ENCODE measurements at places on chromosomes 7 and 10.

GRCh38 chr7:31102973-31103850, 51.1 kb downstream of the ADCYAP1R1 start:
- no peaks in the 10 kb centered on the region for H3K36me3 ChIP-seq
- no peak for DNase-seq
- no peaks in the 10 kb centered on the region for H3K27me3 ChIP-seq
- H3K4me1 ChIP-seq = no peaks in the 10 kb centered on the region

GRCh38 chr10:16258291-16259040, 178.3 kb upstream of the PTER start:
- no peaks in the 10 kb centered on the region for H3K36me3 ChIP-seq
- H3K27ac ChIP-seq = no peak overlapping the region

DNA sequence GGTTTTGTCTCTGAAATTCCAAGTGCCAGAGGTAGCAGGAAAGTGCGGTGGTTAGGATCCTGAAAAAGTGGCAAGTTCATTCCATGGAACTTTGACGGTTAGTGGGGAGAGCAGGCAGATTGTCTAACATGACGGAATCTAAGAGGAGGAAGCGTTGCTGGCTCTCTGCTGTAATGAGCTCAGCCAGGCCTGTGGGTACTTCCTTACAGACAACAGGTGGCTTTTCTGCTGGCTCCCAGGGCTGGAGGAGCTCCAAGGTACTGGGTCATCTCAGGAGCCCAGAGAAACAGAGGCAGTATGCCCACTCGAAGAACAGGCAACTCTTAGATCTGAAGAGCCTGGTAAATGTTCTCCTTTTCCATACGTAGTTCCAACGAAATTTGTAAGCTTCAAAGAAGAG, 3.1 kb upstream of the AIFM2 start:
- no peaks in the 10 kb centered on the region for H3K36me3 ChIP-seq
- H3K4me1 ChIP-seq = peaks cover 35% of the 10 kb centered on the region
- no peaks in the 10 kb centered on the region for H3K27me3 ChIP-seq
- H3K4me3 ChIP-seq = no peak overlapping the region
- peak overlapping the region; percentile 76 for H3K27ac ChIP-seq
- DNase-seq = peak; percentile 92

DNA sequence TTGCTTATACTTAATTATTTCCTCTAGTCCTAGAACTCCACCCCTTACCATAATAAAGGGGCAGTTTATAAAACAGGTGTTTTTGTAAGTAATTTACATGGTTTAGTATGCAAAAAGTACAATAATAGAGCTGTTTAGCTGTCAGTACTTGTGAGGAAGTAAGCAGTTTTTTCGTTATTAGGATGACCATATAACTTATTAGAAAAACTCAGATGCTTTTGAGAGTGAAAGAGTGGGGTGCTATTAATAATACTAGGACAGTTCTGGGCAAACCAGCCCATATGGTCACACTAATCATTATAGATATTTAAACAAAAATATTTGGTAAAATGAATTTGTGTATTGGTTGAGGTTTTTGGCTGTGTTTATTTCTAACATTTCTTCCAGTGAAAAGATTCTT, 201.9 kb upstream of the KAT6B start:
- no peak for DNase-seq
- no peaks in the 10 kb centered on the region for H3K27me3 ChIP-seq
- H3K27ac ChIP-seq = no peak overlapping the region

GRCh38 chr10:14758994-14759664, 15.6 kb downstream of the FAM107B start:
- no peaks in the 10 kb centered on the region for H3K36me3 ChIP-seq
- H3K4me1 ChIP-seq = no peaks in the 10 kb centered on the region
- no peak overlapping the region for H3K27ac ChIP-seq

DNA sequence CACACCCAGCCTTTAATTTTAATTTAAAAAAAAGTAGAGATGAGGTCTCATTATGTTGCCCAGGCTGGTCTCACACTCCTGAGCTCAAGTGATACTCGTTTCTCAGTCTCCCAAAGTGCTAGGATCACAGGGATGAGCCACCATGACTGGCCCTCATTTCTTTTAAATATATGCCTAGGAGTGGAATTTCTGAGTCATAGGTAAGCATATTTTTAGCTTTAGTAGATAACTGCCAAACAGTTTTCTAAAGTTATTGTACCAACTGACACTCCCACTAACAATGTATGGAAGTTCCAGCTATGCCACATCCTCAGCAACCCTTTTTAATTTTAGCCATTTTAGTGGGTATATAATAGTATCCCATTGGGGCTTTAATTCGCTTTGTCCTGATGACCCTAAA, 13.8 kb upstream of the PPIF start:
- DNase-seq = no peak
- H3K27me3 ChIP-seq = no peaks in the 10 kb centered on the region
- peaks cover 4% of the 10 kb centered on the region for H3K4me1 ChIP-seq
- H3K4me3 ChIP-seq = no peak overlapping the region

GRCh38 chr7:126608339-126608776, 644.4 kb downstream of the GRM8 start:
- no peak overlapping the region for H3K27ac ChIP-seq
- no peaks in the 10 kb centered on the region for H3K4me1 ChIP-seq
- H3K36me3 ChIP-seq = no peaks in the 10 kb centered on the region
- no peaks in the 10 kb centered on the region for H3K27me3 ChIP-seq
- DNase-seq = no peak
- no peak overlapping the region for H3K4me3 ChIP-seq

DNA sequence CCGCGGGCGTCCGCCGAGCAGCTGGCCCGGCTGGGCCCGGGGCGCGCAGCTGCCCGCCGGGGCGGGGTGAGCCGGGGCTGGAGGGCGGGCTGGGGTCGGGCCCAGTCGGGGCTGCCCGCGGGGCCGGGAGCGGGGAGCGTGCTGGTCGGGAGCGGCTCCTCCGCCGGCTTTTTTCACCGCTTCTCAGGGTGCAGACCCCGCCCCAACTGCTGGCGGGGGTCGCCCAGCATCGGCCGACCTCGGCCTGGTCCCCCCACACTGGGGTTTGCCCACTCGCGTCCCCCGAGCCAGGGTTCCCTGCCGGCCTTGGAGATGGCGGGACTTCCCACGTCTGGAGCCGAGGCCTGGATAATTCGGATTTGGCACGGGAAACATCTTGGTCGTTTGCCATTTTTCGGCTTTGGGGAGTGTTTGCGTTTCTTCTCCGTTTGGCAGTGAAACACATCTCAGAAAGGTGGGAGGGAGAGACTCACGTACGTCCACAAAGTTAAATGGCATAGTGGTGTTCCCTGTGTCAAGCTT, 432 bp downstream of the TMEM248 start:
- H3K4me3 ChIP-seq = peak overlapping the region; percentile 93
- no peaks in the 10 kb centered on the region for H3K36me3 ChIP-seq
- peak overlapping the region; percentile 86 for H3K27ac ChIP-seq
- DNase-seq = no peak
- H3K4me1 ChIP-seq = peaks cover 44% of the 10 kb centered on the region

DNA sequence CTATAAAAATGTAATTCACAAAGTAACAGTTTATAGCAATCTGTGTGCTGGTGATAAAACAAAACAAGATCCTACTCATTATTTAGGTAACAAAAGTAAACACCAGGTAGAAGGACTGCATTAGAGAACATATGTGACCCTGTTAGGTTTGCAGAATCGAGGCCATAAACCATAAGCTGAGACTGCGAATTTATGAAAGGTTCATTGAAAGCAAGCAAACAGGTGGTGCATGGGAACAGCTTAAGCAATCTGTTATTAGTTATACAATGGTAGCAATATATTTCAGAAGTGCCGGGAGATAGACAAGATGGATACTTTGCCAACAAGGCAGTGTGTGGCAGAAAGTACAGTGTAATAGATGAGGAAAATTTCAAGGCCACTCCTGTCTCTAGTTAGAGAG, 23.5 kb upstream of the FAM133B start:
- no peaks in the 10 kb centered on the region for H3K36me3 ChIP-seq
- H3K4me3 ChIP-seq = no peak overlapping the region
- H3K27me3 ChIP-seq = no peaks in the 10 kb centered on the region
- DNase-seq = no peak
- no peak overlapping the region for H3K27ac ChIP-seq

DNA sequence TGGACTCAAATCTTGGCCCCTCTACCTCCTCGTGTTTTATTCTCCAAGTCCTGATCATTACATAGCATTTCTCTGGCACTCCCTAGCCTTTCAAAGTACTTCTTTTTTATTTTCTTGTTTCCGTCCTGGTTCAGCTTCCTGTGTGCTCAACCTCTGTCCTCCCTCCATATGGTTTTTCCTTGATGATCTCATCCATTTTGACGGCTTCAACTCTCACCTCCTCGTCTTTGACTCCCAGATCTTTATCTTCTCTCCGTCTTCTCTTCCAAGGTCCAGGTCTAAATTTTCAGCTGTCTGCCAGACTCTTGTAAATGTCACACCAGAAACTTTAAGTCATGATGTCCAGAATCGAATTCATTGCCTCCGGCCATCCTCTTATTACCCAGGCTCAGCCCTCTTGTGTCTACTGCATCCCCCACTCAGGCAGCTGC, 23.3 kb upstream of the GFRA1 start:
- DNase-seq = no peak
- no peak overlapping the region for H3K27ac ChIP-seq
- no peaks in the 10 kb centered on the region for H3K36me3 ChIP-seq

DNA sequence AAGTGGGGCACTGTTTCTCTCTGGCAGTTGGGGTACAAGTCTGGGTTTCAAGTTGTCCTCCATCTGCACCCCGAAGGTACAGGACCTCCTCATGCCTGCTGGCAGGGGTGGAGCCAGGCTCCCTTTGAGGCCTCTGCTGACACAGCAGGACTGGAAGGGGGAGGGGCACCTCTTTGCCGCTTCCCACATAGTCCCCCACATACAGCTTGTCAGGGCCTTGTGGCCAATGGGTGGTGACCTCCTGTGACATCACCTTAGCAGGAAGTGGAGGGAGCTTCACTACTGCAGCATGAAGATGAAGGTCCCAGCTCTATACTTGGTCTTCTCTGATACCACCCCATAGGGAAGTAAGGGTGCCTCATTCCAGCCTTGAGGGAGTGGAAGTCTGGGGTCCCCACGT, 167.8 kb downstream of the RAMP3 start:
- no peak overlapping the region for H3K4me3 ChIP-seq
- H3K27me3 ChIP-seq = no peaks in the 10 kb centered on the region
- DNase-seq = no peak
- no peak overlapping the region for H3K27ac ChIP-seq

GRCh38 chr10:57992321-57993077, 275.2 kb downstream of the IPMK start:
- H3K36me3 ChIP-seq = no peaks in the 10 kb centered on the region
- H3K4me1 ChIP-seq = no peaks in the 10 kb centered on the region
- H3K27ac ChIP-seq = no peak overlapping the region

DNA sequence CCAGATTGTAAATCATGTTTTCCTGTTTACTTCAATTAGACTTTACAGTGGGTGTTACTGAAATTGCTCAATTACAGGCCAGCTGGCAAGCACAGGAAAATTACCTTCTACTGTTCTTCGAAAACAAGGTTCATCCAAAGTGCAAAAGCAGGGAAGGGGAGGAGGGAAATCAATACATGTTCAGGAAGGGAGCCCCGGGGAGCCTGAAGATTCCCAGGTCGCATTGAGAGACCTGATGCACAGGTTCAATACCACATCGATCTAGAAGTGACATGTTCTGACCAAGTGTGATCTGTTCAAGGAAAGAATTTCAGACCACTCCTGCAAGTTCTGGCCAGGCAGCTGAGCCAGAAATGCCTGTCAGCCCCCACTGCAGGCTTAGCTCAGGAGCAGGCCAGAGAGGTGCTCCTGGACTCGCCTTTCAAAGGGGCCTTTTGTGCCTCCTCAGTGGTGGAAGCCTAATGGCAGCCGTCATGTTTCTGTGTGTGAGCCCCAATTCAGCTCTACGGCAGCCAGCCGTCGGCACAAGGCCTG, 35.9 kb downstream of the FAM53B start:
- peaks cover 91% of the 10 kb centered on the region for H3K4me1 ChIP-seq
- no peaks in the 10 kb centered on the region for H3K27me3 ChIP-seq
- no peak for DNase-seq
- no peak overlapping the region for H3K4me3 ChIP-seq

Measured in gastrocnemius medialis (tissue), 4 donors.